ENCODE measurements at places on chromosomes 1 and 21. TPM values are rescaled to one million over a fixed set of nuclear protein-coding genes. Genes with fewer than 3 reads are reported as not detected.

The GCSAML gene
- not detected for total RNA-seq

The ZRANB2 gene
- total RNA-seq = 107 TPM

The CRNN gene
- total RNA-seq = not detected

The H6PD gene
- 8.3 TPM for total RNA-seq

GRCh38 chr1:84488107-84488506 is 9.0 kb downstream of the RPF1 start:
- DNase-seq = no peak

DNA sequence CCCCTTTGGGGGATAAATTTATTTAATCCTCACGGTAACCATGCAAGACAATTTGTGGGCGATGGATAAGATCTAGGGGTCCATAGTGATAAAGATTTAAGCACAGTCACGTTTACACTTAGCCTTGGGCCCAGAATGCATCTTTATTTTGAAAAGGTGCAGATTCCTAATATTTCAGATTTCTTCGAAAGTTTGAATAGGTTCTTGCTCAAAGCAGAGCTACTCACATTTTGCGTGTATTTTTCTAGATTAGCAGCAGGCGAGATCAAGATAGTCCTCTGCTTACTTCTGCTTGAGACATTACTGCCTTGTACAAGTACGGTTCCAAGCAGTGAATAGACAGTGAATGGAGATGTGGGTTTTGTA is 647 bp downstream of the TSEN15 start:
- no peak for DNase-seq

DNA sequence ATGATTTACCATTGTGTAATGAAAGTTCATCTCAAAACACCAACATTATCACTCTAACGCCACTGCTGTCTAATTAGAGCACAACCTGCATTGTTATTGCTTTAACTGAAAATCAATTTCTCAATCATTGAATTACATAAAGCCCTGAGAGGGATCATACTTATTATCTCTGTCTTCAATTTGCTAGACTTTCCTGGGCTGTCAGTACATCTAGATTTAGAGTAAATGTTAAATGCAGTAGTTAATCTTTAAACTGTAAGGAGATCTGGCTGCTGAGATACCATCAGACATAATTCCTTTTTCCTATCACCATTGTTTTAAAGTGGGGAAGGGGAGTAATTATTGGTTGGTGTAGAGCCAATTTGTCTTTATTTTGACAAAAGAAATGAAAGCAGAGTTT is 1995.1 kb downstream of the MRPL39 start:
- DNase-seq = no peak

DNA sequence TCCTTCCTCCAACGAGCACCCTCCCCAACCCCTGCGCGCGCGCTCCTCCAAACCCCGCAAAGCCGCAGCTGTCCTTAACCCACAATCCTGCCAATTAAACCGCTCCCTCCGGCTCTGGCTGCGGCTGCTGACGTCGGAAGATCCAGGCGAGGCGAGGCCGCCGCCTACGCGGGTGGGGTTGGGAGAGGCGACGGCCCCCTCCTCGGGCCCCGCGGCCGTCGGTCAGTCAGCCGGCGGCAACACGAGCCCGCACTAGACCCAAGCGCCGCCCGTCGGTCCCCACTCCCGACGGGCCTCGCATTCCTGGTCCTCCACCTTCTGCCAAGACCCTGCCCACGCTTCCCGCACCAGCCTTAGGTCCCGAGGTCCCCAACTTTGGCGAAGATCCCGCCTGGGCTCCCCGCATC is 75.4 kb downstream of the VWA5B1 start:
- DNase-seq = no peak

GRCh38 chr1:246333855-246334254 is 173.2 kb downstream of the SMYD3 start:
- DNase-seq = no peak

DNA sequence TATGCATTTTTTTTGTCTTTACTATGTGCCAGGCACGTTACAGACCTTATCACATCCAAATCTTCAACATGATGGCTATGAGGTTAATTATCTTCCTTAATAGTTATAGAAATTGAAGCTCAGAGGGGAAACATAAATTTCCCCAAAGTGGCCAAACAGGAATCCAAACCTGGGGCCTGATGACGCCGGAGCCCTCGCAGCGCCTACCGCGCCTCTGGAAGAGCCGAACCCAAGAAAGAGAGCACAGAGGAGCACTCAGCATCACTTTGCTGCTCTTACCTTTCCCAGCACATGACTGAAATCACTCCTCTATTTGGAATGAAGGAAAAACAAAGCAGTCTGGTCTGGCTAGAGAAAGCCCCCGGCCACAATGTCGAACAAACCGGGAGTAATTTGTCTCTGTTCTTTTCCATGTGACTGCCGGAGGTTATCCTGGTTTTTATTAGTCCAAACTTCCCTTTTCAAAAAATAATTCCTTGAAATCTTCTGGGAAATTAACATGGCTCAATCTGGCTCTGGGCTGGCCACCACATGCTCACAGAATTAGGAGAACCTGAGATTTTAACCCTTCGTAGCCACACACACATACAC is 195.5 kb downstream of the ADSS2 start:
- DNase-seq = no peak

- DNase-seq = no peak
Measured at GRCh38 chr1:162019006-162019405, 4.7 kb downstream of the OLFML2B start.

DNA sequence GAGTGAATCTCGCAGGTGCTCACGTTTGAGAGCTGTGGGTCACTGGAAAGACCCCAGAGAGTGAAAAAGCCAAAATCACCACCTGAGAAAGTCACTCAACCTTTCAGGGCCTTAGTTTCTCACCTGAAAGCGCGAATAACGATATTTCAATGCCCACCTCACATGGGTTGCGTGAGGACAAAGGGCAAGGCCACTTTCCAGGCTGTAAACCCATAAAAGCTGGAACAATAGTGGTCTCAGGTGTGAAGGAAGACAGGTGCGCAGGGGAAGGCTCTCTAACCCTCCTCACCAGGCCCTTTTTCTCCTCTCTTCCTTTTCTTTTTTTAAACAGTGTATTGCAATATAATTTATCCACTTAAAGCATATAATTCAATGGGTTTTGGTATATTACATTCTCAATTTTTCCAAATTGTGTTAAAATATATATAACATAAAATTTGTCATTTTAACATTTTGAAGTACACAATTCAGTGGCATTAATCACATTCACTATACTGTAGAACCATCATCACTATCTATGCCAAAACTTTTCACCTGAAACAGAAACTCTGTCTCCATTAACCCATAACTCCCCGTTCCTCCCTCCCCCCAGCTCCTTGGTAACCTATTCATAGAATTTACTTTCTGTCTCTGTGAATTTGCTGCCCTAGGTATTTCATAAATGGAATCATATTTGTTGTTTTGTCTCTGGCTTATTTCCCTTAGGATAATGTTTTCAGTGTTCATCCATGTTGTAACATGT is 118.4 kb upstream of the TNR start:
- DNase-seq = no peak

GRCh38 chr1:118650107-118650807 is 337.9 kb downstream of the TBX15 start:
- no peak for DNase-seq

DNA sequence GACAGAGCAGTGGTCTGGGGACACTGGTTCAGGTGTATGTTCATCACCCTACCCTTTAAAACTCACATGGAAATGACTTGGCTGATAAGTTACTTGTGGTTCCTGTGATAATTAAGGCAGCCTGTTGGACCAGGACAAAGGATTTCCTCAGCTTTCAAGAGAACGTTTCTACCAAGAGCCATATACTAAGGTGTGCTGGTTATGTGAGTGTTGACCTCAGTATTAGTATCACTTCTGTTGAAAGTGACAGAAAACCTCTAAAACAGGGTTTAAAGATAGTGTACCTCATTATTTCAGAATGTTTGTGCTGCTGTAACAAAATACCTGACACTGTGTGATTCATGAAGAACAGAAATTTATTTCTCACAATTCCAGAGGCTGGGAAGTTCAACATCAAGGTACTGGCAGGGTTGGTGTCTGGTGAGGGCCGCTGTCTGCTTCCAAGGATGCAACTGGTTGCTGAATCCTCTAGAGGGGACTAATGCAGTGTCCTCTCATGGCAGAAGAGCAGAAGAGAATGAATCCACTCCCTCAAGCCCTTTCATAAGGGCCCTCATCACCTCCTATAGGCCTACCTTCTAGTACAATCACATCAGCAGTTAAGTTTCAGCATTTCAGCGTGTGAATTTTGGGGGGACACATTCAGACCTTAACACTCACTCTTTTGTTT is 54.9 kb downstream of the UCK2 start:
- DNase-seq = no peak

DNA sequence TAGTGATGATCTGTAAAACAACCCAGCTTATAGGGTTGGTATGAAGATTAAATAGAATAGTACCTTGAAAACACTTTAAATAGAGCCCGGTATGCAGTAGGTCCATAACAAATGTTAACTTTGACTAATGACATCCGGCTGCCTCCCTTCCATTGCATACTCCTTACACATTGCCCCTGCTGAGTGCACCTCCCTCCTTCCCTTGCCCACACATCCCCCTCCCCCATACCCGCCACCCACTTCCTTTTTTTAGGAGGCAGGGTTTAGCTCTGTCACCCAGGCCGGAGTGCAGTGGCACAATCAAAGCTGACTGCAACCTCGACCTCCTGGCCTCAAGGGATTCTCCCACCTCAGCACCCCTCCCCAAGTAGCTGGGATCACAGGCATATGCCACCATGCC is 24.4 kb upstream of the ZC3H12A start:
- peak; percentile 66 for DNase-seq

DNA sequence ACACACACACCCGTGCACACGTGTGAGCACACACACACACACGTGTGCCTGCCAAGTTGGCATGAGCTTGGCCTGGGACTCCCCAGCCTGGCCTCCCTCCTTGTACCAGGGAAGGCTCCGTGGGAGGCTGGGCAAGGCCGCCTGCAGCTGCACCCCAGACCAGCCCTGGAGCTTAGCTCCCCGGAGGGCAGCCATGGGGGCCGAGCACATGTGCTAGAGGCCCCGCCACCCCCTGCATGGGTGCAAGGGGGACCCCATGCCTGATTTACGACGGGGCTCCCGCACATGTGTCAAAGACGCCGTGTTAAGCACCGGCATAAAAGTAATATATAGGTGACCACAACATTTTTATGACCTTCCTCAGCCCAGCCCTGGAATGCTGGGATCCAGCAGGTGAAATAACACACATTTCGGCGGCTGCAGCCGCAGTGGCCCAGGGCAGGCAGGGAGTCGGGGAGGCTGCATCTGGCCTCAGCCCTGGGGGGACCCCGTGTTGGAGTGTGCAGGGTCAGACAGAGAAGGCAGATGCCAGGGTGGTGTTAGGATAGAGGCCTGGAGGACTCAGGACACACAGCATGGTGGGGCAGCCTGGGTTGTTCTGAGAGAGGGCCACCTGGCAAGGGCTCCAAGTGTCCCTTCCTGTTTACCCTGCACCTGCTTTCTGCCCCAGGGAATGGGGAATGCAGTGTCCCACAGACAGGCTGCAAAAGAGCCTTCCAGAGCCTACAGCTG is 56.3 kb downstream of the WNT9A start:
- DNase-seq = no peak

DNA sequence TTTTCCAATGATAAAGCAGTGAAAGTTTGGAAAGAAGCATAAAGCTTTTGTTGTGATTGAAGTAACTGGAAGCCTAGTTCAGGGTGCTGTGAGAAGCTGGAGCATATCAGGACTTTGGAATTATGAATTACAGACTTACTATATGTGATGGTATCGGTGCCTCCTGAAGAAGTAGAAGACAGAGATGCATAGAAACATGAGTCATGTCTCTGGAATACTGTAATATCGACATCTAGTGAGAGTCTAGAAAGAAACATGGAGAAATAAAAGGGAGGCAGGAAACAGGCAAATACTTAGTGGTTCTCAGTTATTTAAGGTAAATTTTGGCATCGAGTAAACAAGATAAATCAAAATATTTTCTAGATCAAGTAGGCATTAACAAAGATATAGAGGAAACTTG is 103.0 kb downstream of the CAMTA1 start:
- no peak for DNase-seq

DNA sequence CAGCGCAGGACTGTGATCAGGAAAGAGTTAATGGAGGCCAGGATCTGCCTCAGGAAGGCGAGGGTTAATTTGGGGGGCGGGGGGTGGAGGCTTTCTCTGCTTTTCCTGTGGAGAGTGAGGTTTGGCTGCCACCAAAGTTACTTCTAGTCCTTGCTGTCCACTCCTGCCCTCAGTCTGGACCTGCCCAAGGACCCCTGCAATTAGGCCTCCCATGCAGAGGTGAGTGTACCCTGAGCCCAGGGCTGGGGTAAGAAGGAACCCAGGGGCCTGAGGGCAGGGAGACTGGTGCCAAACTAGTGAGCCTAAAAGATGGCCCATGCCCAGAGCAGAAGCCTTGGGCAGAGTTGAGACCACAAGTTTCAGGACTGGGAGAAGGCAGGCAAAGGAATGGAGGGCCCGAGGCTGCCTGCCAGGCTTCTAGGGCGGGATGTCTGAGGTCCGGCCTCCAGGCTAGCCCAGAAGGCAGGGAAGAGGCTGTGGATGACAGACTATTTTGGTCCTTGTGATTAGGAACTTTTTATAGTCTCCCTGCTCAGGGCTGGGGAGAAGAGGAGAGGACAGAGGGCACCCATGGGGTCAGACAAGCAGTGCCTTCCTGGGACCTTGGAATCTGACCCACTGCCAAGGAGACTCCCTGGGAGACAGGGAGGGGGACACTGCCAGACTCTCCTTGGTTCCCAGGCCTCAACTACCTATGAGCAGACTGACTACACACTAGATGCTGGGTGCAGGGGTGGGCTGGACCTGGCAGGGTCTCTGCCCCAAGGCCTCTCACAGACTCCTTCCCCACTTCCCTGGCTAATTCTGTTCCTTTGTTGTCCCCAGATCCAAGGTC is at the start of gene FAM110D:
FAM110D (plus strand) TSS at position 172 of the 835 bp plus-strand sequence. CDS start 2,213 bp downstream, outside the sequence.
- DNase-seq = no peak

DNA sequence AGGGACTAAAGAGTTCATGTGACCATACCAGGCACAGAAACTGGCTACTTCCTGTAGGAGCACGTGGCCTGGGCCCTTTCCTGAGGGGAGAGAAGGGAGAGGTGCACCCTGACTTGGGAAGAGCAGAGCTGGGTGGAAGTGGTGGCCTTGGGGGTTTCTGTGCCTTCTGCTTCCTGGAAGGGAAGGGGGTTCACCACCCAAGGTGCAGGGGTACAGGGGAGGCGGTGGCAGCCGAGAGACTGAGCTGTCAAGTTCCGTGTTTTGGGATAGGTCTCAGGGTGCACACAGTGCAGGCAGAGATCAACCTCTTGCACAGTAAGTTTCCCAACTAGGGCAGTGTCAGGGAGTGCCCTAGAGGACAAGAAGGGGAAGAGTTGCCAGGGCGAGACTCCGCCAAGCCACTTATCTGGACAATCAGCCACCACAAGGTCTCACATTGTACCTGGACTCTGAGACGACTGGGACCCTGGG is 10.1 kb downstream of the HECTD3 start:
- DNase-seq = no peak

GRCh38 chr1:160116283-160117147 is 956 bp downstream of the ATP1A2 start:
- DNase-seq = no peak

All from activated naive CD4-positive, alpha-beta T cell treated with anti-CD3 and anti-CD28 coated beads for 36 hours (primary cell).